ENCODE measurements at places on chromosomes 3 and 15.

GRCh38 chr3:52031896-52032295, 24.5 kb downstream of the DUSP7 start:
- DNase-seq, result no peak

- DNase-seq, result no peak
Observed at GRCh38 chr15:50210462-50211157, 28.6 kb downstream of the SLC27A2 start.

DNA sequence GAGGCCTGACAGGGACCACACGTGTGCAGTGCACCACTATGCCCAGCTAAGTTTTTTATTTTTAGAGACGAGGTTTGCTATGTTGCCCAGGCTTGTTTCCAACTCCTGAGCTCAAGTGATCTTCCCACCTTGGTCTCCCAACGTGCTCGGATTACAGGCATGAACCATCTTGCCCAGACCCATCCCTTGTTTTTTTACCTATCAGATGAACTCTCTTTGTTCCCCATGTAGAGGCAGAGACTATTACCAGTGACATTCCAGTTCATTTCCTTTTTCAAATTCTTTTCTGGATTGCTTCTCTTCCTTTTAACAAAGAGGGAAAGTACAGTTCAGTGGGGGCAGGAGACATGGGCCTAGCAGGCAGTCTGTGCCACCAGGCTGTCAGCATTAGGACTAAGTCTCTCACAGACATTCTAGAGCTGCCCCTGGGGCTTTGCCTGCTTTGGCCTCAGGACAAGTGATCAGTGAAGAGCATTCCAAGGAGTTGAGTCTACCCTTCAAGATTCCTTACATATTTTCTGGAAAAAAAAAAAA, 103.5 kb upstream of the SLC7A14 start:
- DNase-seq, result no peak

GRCh38 chr15:39787479-39787878, 4.8 kb upstream of the FSIP1 start:
- DNase-seq, result no peak

GRCh38 chr3:58609990-58610389, 32.8 kb upstream of the FAM107A start:
- DNase-seq, result no peak

- DNase-seq, result no peak
Observed at GRCh38 chr3:129002573-129003569, 1.8 kb downstream of the EFCC1 start.

- peak; percentile 49 for DNase-seq
Observed at GRCh38 chr15:41904541-41905005, 10.7 kb upstream of the SPTBN5 start.

- no peak for DNase-seq
Observed at GRCh38 chr3:94234177-94234788, 171.4 kb downstream of the NSUN3 start.

- DNase-seq, result no peak
Observed at GRCh38 chr15:39589193-39589814, 8.4 kb downstream of the THBS1 start.

DNA sequence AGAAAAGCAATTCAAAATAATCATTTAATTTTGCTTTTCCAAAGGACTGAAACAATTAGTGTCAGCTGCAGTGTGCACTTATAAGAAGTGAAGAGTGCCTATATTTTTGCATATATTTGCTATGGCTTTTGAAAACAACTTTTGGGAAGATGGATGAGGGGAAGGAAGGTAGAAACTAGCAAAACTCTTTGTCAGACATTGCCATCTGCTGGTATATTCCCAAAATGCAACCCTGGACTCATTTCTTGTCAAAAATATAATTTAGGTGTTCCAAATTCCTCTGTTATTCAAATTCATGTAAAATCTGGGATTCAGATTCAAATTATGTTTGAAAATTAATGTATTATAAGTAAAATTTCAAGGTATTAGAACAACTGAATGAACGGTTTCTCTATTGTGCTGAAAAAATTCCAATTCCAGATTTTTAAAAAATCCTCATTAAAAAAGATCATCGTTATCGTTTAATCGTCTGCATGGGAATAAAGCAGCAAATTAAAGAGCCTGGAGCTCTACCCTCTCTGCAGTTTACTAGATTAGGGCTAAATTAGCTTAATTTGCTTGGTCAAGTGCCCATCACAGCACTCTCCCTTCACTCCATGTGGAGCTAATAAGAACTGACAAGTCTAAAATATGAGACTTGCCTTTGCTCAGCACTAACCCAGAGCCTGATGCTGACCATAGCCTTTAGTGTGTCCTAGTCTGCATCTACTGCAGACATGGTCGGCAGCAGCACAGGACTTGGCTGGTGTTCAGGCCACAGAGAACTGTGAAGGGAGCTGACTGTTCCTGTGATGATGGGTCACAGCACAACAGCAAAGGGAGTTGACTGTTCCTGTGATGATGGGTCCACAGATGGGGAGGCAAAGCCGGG, 67.9 kb upstream of the MITF start:
- no peak for DNase-seq

GRCh38 chr3:59685432-59685831, 635.6 kb upstream of the CFAP20DC start:
- DNase-seq, result no peak

DNA sequence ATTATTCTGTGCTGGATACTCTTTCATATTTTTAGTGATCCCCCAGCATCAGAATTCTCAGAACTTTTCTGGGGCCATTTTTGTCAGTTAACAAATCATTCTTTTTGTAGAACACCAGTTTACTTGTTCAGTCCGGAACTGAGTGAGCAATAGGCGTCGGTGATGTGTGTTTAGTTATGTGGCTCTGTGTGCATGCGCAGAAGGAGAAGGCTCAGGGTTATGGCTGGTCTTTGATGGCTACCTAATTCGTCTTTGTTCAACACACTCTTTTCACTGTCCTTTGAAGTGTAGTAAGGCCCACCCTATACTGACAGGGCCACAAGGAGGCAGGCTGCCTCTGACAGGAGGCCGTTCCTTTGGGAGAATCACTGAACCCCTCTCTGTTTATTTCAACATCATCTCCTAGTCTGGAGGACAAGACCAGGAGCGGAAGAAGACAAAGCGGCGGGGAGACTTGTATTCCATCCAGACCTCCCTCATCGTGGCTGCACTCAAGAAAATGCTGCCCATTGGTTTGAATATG, 158.2 kb upstream of the CHRM5 start:
- DNase-seq, result no peak

- no peak for DNase-seq
Observed at GRCh38 chr3:137110392-137110996, 152.7 kb downstream of the IL20RB start.

GRCh38 chr3:72288955-72289691, 504.2 kb upstream of the PROK2 start:
- no peak for DNase-seq

GRCh38 chr3:174540116-174540908, 318.8 kb upstream of the NAALADL2 start:
- DNase-seq, result no peak

- no peak for DNase-seq
Observed at GRCh38 chr3:161796780-161797179, 300.2 kb downstream of the OTOL1 start.

GRCh38 chr15:83062768-83063180, 4.3 kb downstream of the BTBD1 start:
- no peak for DNase-seq

DNA sequence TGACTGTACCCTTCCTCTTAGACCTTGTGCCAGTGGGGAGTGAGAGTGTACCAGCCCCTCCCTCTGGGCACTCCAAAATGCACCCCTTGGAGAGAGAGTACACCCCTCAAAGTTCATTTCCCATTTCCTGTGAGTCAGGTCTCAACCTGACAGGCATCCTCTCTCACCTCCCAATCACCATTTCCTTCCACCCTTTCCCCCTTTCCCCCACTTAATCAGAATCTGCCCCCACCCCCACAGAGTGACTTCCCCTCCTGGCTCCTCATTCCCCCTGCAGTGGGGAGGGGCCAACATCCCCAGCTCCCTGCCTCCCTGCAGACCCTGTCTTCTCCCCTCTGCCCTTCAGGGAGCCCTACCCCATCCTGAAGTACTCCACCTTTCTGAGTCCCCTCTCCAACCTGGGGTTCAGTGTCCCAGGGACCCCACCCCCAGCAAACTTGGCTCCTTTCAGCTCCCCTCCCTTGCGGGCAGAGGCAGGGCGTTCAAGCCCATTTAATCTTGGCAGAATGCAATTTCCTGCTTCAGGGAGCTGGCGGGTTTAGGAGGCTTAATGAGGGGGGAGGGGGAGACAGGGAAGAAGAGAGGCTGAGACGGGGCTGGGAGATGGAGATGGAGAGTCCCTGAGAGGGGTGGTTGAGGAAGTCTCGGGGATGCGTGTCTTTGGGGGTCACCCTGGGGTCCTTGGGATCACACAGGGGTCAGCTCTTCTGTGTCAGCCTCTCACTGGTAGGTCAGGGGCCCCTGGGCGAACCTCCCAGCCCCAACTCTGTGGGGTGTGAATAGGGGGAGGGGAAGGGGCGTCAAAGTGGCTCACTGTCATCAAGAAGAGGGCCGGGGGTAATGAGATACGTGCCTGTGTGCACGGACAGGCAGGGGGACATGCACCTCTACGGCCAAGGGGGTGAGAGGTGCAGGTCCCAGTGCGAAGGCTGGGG, 16.6 kb upstream of the SEMA3F start:
- no peak for DNase-seq

DNA sequence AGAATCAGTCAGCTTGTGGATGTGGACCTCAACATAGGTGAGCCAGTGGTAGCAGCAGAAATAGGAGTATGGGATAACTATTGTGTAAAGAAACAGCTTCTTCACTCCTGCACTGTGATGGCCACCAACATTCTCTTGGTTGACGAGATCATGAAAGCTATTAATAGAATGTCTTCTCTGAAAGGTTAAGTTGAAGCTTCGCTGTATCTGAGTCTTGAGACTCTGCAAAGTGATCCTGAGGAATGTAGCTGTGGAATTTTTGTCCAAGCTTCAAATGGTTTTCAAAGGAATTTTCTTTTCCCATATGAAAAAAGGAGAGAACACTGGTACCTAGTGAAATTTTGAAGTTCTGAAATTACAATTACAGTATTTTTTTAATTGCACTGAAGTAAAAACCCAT, 146.3 kb downstream of the GMNC start:
- DNase-seq, result no peak

GRCh38 chr3:2166552-2166951, 67.9 kb downstream of the CNTN4 start:
- DNase-seq, result no peak

DNA sequence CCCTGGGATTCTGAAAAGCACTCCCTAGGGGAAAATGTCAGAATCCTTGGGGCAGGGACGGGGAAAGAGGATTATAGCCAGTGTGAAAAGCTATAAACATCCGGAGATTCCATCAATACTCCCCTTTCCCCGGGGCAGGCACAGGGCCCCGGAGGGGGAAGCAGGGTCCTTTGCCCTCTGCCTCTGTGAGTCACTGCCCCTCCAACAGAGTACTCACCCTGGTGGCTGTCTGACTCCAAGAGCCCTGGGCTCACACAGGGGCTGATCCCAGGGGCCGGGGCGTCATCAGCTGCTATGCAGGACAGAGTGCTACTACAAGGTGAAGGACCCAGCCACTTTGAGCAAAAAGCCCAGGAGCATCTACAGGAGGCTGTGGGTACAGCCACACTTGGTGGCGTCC, 133.0 kb upstream of the PRR20G start:
- DNase-seq, result no peak

DNA sequence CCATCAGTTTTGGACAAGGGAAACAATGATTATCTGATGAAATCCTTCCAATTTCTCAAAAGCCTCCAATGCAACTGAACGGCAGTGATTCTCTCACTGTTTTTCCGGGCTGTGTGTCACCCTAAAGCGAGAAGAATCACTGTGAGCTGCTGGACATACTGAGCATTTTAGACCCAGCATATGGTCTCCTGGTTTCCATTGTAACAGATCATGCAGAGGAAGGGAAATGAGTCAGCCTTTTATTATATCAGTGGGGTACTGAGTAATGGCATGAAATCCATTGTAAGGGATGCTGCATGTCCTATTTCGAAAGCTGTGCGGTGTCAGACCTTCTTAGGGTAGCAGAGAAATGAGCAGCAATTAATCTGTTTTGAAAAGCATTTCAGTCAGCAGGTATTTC, 287.1 kb downstream of the IL5RA start:
- no peak for DNase-seq

- DNase-seq, result no peak
Observed at GRCh38 chr3:195810455-195810845, 1.3 kb downstream of the MUC4 start.

DNA sequence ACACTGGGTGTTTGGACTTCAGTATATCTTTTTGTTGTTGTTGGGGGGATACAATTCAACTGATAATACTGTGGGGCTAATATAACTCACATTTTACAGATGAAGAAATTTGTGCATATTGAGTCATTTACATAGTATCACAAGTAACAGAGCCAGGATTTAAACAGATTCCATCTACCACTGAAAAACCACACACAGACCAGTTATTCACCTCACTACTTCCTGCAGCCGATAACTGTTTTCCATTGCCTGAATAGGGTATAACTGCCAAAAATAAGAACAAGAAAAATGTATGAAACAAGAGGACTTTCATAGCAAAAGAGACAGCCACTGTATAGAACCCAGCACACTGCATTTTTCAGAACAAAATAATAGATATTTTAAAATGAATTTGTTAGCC, 215.8 kb upstream of the CNTN6 start:
- DNase-seq, result no peak

Data from activated T-helper 9 cell treated with anti-CD3 and anti-CD28 coated beads, Interleukin-2, amount 50 U/mL, for 16 hours (primary cell).